ENCODE measurements at places on chromosomes 4 and X.

DNA sequence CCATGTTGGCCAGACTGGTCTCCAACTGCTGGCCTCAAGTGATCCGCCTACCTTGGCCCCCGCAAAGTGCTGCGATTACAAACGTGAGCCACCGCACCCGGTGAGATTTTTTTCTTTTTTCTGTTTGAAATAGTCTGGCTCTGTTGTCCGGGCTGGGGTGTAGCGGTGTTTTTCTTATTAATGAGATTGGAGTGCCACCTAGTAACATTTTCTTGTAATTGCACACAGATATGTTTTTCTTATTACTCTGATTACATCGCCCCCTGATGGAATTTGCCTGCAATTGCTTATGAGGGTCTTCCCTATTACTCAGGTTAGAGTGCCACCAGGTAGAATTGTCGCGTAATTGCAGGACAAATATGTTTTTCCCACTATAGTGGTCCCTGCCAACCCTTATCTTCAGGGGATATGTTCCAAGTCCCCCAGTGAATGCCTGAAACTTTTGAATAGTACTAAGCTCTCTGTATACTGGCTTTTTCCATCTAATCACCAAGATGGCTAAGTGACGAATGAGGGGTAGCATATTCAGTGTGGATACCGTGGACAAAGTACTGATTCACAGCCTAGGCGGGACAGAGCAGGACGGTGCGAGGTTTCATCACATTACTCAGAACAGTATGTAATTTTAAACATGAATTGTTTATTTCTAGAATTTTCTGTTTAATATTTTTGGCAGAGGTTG is 8.6 kb upstream of the PDHA1 start:
- no peak for DNase-seq

DNA sequence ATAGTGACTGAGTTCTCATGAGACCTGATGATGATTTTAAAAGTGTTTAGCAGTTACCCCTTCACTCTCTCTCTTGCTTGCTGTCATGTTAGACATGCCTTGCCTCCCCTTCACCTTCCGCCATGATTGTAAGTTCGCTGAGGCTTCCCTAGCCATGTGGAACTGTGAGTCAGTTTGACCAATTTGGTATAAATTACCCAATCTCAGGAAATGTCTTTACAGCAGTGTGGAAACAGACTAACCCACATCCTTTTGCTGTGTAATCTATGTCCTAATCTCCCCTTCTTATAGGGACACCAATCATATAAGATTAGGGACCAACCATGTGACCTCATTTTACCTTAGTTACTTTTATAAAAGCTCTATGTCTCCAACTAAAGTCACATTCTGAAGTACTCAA is 677.8 kb downstream of the ADGRL3 start:
- no peak for DNase-seq

DNA sequence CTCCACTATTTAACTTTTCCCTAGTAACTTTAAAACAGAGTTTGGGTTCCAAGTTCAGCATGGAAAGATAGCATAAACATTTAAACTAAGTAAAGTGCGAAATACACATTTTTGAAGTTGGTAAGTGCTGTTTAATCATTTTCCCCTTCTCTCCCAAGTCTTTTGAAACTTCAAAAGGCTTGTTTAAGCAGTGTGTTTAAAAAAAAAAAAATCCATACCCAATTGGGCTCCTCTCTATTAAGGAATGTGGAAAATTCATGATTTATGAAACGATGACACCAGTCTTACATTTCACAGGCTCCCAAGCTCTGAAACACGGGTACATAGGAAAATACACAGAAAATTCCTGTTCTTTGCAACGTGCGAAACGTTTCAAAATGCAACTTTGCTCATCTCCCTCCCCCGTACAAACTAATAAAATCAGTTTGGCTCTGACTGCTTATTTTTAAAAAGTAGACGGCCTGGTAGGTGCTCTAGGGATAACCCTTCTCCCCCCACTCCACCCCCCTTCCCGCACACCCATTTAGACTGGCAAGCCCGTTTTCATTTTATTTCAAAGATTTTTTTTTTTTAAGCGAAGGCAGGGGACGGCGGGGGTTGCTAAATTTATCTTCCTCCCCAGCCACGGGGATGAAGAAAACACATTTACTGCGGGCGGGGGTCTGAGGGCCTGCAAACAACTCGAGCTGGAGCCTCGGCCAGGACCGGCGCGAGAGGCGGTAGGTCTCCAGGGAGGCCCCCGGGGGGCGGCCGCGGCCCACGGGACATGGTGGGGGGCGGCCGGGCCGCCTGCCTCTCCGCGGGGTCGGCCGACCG is 786 bp upstream of the ZFX start:
- DNase-seq = peak; percentile 69

- no peak for DNase-seq
Measured at GRCh38 chrX:95729401-95729800, 955.2 kb upstream of the DIAPH2 start.

GRCh38 chr4:17328141-17328815 is 183.6 kb downstream of the QDPR start:
- no peak for DNase-seq

DNA sequence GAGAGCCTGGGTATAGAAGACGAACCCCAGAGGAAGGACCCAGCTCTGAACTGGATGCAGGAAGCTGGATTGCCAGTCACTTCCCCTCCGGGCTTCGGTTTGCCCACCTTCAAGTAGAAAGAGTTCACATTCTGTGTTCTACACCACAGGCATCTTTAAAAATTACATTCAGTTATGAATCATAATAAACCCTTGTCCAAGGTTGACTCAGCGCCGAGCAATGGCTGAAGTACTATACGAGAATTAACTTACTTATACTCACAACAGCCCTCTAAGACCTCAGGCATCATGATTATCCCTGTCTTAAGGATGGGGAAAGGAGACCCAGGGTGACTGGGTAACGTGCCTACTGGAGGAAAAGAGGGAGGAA is 72.5 kb downstream of the EVC2 start:
- no peak for DNase-seq

GRCh38 chr4:31080887-31081286 is 360.7 kb downstream of the PCDH7 start:
- DNase-seq = no peak

DNA sequence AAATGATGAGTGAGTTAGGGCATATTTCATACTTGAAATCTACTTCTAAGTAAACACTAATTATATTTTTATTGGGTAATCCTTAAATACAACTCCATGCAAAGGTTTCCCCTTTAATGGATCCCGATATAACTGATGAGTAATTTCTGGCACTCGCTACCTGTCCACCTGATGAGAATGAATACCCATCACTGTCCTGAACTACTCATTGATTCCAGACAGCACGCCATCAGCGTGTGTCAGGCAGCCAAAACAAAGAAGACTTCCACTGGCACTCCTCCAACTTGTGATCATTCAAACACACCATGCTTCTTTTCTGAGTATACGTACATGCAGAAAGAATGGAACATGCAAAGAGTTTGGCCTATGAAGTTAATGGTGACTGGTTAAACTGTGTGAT is 69.4 kb downstream of the HCCS start:
- DNase-seq = no peak

DNA sequence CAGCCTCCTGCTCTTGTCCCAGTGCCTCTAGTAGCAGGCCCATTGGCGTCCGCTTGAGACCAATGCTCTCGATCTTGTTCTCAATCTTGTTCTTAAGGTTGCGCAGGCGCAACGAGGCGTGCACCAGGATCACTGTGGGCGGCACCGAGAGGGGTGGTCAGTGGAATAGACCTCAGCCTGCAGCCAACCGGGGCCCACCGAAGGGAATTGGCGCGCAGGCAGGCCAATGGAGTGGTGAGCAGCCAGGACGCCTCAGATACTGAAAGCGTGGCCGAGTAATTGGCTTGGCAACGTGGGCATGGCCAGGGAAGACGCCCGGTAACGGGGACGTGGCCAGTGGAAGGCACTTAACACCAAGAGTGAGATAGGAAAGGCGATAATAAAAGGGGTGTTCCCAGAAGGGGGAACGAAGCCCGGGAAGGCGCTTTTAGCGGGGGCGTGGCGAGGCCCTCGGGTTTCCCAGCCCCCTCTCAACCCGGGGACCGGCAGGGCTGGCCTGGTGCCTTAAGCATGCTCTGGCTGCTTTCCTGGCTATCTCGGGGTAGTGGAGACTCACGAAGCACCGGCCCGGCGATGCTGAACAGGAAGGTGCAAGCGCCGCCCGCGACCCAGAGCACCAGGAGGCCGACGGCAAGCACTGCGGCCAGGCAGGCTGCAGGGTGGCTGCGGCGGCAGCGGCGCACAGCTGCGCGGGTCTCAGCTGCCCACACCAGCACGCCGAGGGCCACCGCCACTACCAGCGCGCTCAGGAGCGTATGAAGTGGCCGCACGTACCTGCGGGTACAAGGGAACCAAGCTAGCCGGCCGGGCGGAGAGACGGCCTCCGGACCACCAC is 1.7 kb downstream of the PRAF2 start:
- DNase-seq = peak; percentile 89

DNA sequence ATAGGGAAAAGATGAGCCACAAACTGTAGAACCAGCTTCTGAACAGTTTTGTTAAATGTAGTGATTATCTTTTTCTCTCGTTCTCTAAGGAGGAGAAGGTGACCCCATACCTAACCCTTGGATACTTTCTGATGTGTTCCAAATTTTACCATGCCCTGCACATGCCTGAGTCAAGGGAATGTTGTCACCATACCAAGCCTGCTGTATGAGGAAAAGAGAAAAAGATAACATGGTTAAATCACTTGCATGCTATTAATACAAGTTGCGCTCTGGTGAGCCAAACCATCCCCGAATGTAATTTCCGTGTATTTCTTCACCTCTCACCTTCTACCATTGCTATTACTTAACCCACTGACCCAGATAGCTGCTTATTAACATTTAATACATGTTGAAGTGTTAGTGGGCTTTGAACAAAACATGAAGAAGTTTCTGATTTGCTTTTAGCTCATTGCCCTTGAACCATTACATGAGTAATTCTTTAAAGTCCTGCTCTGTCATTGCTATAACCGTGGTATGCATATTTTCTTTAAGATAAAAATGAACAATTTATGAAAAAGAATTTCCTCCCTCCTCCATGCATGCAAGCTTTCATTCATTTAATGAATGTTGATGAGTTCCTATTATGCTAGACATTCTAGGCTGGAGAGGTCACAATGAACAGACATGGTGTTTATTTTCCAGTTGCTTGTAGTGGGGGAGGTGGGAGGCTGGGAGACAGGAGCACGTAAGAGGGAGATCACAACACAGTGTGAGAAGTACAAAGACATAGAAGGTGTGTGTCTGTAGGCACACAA is 13.6 kb upstream of the KIT start:
- DNase-seq = no peak

DNA sequence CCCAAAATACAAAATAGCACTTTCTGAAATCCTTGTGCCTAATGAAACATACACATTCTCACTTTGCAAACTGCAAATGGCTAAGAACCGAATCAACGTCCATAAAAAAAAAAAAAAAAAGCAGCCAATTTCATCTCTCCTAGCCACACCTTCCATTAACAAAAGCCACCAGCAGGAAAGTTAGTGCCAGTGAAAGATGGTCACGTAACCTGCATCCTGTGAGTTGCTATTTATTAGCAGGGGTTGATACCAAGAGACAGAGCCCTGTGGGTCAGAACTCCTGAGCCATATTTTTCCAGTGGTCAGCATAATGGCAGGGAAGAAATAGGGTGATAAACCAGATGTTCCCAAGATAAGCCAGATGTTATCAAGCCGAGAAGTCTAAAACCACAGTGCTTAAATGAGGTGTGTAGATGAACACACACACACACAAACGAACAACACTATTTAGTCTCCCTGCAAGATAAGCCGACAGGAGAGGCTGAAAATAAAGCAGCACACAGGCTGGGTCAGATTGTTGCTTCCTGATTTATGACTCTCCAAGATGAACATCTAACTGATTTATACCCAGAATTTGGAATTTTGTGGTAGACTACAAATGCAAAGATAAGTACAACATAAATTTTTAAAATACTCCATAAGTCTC is 11.5 kb downstream of the PPARGC1A start:
- no peak for DNase-seq
